ENCODE measurements at places on chromosomes 3 and 15.

- no peak for DNase-seq
Observed at GRCh38 chr3:181756645-181757297, 45.0 kb downstream of the SOX2 start.

- DNase-seq = no peak
Observed at GRCh38 chr3:112084980-112085705, 1.0 kb upstream of the C3orf52 start.

DNA sequence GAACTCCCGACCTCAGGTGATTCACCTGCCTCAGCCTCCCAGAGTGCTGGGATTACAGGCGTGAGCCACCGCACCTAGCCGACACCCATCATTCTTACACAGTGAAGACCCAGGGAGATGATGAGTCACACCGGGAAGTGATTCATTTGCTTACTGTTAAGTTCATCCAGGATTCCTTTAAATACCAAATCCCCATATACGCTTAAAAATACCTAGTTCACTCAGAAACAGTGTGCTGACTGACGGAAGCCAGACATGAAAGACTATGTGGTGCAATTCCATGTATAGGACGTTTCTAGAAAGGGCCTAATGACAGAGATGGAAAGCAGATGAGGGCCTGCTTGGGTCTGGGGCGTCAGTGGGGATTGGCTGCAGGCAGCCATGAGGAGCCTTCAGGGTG is 75.2 kb downstream of the APBA2 start:
- no peak for DNase-seq

DNA sequence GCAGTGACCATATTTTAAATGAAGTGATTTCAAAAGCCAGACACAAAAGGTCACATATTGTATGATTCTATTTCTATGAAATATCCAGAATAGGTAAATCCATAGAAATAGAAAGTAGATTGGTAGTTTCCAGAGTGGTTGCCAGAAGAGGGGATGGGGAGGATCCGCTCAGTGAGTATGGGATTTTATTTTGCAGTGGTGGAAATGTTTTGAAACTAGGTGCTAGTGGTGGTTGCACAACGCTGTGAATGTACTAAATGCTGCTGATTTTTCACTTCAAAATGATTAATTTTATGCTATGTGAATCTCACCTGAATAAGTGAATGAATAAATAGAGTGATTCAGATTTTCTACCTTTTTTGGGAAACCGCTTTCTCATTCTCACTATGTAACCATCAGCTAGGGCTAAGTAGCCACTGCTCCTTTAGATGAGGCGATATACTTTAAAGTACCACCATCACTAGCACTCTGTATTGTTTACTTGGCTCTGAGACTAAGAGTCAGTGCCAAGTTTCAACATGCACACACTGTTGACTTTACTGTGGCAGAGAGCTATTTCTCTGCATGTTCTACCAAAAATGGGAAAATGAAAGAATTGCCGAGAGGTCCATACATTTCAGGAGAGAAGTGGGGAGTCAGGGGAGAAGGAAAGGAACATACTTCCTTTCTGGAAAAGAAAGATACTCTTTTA is 90.7 kb upstream of the GOLIM4 start:
- DNase-seq = no peak

GRCh38 chr3:186932281-186933181 is 2.2 kb downstream of the ST6GAL1 start:
- no peak for DNase-seq

DNA sequence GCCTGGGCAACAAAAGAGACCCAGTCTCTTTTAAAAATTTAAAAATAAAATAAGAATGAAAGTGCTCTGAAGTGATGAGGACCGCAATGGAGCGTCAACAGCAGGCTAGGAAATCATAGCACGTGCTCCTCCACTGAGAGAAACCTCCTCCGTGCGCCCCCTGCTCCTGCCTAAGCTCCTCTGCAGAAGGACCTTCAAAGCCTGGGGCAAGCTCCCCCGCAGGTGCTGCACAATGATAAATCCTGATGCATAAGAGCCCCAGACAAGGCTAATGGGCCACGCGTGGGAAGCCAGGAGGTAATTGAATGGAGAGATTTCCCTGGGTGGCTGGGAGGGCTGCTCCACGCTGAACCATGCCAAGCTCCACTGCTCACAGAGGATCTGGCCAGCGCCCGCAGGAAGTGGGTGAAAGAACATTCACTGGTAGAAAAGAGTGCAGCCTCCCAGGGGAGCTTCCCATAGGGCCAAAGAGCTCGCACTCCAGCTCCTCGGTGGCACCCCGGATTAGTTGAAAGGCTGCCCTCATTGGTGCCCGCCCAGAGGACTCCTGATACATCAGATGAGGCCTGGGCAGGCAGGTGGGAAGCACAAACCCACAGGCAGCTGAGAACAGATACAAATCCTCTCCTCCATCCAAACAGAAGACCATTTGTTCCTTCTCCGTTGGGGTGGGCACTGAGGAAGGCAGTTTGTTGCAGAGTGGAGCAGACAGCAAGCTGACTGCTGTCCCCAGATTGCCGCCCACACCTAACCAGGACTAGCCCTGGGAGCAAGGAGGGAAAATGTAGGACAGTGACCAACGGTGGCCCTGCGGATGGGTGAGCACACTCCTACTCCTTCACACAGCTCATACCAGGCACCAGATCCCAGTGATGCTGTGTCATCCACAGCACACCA is 52.5 kb downstream of the CPN2 start:
- DNase-seq = no peak

- DNase-seq = no peak
Observed at GRCh38 chr3:48345946-48346572, 12.6 kb upstream of the SPINK8 start.

GRCh38 chr15:42508263-42508690 is 12.8 kb downstream of the SNAP23 start:
- DNase-seq = no peak

- no peak for DNase-seq
Observed at GRCh38 chr3:72041076-72041475, 256.1 kb upstream of the PROK2 start.

DNA sequence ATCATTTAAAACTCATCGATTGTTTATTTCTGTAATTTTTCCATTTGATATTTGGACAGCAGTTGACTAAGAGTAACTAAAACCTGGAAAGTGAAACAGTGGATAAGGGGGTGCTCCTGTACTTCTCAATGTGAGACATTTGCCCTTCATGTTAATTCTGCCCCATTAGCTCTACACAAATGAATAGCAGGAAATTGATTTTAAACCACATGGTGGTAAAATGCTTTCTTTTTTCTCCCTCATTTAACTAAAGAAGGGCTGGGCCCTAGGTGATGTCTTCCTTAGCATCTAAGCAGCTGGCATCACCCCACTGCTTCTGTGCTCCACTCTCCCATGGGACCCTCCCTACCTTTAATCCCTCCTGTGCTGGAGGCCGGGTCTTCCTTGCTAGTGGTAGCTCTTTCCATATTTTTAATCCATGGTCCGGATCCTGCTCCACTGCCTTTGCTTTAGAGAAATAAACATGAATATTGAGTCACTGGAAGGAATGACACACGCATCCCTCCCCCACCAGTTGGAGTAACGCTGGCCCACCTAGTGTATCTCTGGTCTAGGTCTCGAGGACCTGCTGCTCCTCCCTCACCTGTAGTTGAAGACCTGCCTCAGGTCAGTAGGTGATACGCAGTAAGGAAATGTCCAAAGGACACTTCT is 30.2 kb upstream of the LAMP3 start:
- DNase-seq = no peak

DNA sequence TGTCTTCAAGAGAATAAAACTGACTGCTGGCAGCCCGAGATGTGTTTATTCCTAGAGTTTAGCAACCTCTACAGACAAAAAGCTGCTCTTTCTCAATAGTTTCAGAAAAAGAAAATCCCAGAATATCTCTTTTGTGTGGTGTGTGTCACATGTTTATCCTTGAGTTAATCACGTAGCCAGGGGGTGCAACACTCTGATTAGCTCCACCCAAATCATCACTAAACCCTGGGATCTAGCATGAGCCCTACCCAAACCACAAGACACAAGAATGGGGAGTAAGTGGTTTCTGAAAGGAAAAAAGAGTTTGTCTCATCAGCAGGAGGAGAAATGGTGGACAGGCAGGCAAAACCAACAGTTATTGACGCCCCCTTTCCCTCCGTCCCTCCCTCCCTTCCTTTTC is 78.5 kb upstream of the AGBL1 start:
- no peak for DNase-seq

GRCh38 chr3:88025001-88025552 is 33.7 kb downstream of the CGGBP1 start:
- DNase-seq = no peak

DNA sequence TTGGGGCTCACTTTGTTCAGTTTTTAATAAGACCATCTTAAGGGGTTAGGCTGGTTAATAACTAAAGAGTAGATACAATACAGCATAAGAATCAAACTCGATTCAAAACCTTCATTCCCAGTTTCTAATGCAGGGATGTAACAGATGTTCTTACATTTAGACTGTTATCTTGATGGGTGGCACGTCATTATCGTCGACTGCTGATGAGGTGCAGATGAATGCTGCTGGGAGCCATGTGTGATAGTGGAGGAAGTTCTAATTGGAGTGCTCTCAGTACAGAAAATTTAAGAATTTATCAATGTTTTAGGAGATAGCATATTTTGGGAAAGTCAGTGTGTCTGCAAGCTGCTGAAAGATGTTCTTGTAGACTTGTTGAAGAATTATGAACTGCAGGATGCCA is 331.5 kb downstream of the PTPRG start:
- DNase-seq = no peak

DNA sequence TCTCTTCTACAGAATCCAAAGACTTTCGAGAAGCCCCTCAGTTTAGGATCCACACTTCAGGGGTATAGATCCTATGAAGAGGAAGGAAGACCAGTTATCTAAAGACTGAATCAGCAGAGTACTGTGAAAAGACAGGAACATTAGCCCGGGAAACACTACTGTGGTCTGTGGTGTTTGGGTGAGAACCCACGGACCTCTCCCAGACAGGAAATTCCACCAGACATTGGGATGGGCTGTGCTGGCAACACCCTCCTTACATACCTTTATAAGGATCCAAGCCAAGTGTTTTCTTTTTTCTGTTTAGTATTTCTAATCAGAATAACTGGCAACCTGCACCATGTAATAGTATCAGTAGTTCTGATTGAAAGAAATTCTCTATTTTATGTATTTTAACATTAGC is 14.1 kb downstream of the TMEM207 start:
- DNase-seq = no peak

DNA sequence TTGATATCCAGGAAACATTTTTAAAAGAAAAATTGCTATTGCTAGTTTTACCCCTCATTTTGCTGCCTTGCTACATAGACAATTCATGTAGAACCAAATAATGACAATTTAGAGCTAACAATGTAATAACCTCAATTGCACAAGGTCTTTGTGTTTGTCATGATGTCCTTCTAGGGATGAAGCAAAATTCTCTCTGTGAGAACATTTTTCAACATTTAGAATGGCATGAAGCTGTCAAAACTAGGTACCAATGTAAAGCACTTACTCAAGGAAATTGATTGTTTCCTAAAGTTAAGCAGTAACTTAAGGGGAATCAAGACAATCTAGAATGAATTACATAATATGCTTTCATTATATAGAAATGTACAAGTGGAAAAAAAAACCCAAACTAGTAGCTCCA is 7.9 kb upstream of the FGF7 start:
- DNase-seq = no peak

GRCh38 chr3:119989981-119990655 is 104.1 kb downstream of the GSK3B start:
- no peak for DNase-seq

DNA sequence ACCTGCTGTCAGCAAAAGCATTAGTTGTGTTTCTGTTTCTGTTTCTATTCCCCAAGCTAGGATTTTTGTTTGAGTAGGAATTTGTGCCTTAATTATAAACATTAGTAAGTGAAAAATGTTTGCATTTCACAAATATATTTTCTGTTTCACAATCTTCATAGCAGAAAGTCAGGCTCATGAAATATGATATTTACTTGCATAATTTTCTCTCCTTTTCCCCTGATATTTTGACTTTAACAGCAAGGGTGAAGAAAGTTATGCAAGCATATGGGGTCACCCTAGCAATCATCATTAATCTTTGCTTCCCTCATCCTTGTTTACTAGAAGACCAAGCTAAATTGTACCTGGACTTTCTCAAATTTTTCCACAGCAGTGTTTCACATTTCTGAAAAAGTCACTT is 140.3 kb upstream of the SEMA6D start:
- no peak for DNase-seq

DNA sequence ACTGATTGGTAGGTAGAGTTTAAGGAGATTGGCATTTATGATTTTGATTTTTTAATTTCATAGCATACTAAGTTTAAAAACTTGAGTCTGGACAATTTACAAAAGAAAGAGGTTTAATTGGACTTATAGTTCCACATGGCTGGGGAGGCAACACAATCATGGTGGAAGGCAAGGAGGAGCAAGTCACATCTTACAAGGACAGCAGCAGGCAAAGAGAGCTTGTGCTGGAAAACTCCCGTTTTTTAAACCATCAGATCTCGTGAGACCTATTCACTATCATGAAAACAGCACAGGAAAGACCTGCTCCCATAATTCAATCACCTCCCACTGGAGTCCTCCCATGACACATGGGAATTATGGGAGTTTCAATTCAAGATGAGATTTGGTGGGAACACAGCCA is 630.9 kb upstream of the NR2F2 start:
- DNase-seq = no peak

GRCh38 chr15:56538901-56539545 is 74.1 kb upstream of the MNS1 start:
- DNase-seq = no peak

- DNase-seq = no peak
Observed at GRCh38 chr15:56082263-56082761, 88.9 kb upstream of the NEDD4 start.

- no peak for DNase-seq
Observed at GRCh38 chr15:45307230-45307924, 55.3 kb downstream of the SLC28A2 start.

DNA sequence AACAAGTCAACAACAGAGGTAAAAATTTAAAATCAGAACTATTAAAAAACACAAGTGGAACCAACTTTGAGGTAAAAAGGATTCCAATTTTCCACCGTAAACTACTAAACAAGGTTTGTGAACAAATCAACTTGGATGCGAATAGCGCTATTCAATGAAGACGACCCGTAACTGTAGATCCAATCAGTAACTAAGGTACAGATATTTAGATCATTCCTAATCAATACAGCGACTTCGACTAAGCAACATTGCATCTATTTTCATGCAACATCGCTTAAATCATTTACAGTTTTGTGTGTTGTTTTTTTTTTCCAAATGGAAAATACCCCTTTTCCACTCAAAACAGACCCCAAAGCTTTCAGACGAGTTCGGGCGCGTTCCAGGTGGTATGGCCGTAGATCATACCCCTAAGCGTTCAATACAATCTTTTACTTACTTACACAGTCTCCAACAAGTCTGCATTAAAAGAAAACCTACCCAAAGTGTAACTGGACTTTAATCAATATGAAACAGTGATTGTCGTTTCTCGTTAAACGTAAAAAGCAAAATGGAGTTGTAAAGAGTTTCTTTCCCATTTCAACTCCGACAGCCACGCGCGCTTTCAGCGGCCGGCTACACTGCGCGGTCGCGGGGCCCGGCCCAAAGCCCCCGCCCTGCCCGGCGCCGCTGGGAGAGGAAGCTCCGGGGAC is 786 bp downstream of the RHOA start:
- no peak for DNase-seq
